M059J (cell line): ENCODE measurements at places on chromosomes 2 and 18.
A peak's percentile ranks its signal among the peaks of the same experiment; 100 is the strongest.

DNA sequence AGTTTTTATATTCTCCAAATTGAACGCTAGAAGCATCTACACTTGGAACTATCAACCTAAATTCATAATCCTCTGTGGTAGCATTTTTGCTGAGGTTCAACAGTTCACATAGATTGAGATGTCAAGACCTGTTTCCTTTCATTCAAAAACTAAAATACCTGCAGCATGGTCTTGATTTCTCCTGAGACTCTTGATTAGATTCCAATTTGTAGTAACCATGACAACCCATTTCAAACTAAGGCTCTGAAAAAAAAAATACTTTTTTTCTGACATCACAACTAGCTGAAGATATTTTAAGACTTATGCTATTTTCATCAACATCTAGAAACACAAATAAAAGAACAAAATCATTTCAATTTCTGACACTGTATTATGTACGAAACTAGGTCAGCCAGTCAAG lies 29.8 kb downstream of the COBLL1 start:
- no peak for DNase-seq

DNA sequence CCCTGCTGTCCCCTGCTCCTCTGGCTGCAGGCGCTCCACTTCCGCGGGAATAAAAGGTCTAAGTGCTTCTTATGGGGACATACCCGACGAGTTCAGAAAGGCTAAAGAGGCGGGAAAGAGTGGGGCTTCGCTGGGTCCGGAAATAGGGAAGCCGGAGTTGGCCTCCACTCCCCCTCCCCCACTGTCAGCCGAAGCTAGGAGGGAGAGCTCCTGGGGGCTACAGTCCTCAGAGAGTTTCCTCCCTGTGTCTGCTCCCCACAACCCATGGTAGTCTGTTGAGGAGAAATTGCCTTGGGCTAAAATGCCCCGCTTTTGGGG lies 7.2 kb downstream of the GAD1 start:
- DNase-seq: no peak

DNA sequence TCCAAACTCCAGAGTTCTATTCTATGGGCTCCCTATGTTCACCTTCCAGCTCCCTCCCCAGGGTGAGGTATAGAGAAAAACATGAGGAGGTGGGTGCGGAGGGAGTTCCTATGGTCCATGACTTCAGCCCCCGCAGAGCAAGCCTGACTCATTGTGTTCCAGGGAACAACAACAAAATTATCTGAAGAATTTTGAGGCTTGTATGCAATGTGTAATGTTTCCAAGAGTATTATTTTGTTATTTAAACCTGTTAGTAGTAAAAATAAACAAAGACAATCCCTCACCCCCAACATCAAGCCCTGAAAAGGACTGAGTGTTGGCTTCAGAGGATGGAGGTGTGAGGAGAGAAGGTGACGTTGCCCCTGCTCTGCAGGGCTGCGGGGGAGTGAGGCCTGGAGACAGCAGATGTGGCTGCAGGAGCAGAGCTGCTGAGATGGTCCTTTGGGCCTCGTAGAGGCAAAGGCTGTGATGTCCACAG lies 29.0 kb downstream of the LAMA3 start:
- DNase-seq: peak; percentile 85

DNA sequence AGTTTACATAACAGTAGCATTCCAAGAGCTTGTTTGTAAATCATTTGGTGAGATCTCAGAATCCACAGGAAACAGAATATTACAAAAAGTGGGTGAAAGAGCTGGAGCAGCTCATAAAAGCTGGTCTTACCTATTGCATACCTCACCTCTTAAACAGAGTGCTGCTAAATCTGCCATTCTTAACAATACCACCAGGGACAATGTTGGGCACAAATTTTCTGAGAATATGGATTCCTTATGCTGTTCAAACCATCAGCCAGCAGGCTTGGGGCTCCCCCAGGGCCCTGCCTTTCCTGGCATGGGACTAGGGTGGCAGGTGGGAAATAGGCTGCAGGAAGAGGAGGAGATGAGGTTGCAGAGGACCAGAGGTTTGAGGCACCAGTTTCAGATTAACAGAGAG lies 55.6 kb downstream of the TGFA start:
- DNase-seq: peak; percentile 12

- DNase-seq: no peak
Observed at GRCh38 chr2:188931361-188931760, 42.8 kb upstream of the COL3A1 start.
